ENCODE measurements at places on chromosomes 2 and 18.

DNA sequence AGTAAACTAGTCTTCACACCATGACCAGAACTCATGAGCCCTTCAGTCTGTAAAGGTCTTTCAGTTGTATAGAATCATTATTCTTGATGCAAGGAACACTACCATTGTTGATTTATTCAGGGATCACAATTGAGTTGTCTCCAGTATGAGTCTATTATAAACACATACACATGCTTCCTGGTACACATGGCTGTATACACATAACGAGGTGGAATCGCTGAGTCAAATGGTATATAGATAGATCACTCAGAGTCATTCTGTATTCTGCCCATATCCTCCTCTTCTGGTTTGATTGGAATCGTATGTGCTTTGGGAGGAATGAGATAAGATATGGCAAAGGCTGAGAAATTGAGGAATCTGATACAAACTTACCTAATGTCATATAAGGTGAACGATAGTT lies 216.0 kb downstream of the UBE2E3 start:
- DNase-seq = no peak

DNA sequence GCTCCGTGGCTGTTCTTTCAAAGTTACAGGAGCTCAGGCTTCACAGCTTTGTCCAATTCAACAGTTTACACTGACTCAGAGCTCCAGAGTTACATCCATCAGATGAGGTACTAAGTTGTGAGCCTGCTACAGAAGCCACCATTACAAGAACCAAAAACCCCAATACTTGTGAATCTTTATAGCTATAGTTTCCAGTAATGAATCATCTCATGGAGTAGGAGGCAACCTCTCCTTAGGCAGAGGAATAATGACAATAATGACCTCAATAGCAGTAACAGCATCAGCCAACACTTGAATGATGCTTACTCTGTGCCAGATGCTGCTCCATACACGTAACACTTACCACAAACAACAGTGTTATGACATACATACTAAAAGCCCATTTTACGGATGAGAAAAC lies 3.6 kb downstream of the ZC3H8 start:
- DNase-seq = no peak

- DNase-seq = no peak
Measured at GRCh38 chr18:8752329-8752728, 47.0 kb downstream of the MTCL1 start.

DNA sequence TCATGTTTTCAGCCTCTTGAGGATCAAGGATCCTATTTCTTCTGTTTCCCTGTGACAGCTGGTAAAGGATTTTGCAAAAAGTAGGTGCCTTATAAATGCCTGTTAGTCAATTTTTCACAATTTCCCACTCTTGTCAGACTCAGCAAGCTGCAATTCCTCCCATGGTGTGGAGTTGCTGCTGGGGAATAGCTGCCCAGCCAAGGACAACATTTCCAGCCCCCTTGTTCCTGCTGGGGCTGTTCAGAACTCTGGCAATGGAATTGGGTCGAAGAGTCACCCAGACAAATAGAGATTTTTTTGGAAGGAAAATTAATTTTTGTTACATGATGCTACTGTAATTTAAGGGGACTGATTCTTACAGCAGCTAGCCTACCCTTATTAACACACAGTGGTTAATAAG lies 43.7 kb downstream of the FSHR start:
- no peak for DNase-seq

- DNase-seq = no peak
Measured at GRCh38 chr2:181411105-181411849, 45.9 kb upstream of the ITGA4 start.

DNA sequence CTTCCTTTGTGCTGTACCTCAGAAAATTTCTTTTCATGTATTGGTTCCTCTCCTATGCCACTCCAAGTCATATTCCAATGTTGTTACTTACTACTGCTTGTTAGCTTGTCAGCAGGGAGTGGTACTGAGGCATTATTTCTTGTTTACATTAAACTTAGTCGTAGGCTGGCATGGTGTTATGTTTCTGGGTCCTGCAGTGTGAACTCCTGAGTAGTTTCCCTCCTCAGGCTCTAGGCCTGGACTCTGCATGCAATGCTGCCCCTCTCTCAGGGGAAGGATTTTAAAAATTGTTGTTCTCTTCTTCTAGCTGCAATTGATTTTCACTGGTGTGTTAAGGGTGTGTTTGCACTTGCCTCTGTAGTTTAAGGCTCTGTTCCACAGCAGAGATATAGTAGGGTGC lies 671.6 kb downstream of the PLCL1 start:
- DNase-seq = no peak

- DNase-seq = no peak
Measured at GRCh38 chr2:128270672-128271596, 47.7 kb downstream of the HS6ST1 start.

DNA sequence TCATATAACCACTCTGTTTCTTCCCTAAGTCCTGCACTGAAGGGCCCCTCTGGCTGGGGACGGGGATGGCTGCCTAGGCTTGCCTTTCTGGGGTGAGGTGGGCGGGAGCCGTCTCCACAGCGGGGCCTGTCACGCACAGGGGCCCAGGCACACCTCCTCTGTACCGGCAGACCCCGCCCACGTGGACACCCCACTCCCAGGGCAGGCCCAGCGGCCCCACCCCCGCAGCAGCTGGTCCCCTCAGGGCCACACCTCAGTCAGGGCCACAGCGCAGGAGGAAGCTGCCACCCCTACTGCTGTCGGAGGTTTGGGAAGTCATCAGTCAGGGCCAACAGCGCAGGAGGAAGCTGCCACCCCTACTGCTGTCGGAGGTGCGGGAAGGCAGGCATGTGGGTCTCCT lies 257.6 kb upstream of the RAB6C start:
- DNase-seq = no peak

DNA sequence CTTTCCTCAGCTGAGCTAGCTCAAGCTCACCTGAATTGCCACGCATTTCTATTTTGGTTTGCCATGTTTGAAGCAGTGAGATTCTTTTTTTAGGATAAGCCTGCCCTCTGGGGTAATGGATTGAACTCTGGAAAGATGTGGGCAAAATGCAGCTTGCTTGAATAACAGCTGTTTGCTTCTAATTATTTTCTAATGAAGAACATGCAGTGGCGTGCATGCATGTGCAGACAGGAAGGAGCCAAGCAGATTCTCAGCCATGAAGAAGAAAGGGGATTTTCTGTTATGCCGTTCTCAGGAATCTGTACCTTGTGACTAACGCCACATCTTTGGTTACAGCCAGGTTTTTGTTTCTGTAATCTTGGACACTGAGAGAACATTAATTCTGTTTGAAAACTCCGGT lies 171.2 kb downstream of the ANTXR1 start:
- no peak for DNase-seq

DNA sequence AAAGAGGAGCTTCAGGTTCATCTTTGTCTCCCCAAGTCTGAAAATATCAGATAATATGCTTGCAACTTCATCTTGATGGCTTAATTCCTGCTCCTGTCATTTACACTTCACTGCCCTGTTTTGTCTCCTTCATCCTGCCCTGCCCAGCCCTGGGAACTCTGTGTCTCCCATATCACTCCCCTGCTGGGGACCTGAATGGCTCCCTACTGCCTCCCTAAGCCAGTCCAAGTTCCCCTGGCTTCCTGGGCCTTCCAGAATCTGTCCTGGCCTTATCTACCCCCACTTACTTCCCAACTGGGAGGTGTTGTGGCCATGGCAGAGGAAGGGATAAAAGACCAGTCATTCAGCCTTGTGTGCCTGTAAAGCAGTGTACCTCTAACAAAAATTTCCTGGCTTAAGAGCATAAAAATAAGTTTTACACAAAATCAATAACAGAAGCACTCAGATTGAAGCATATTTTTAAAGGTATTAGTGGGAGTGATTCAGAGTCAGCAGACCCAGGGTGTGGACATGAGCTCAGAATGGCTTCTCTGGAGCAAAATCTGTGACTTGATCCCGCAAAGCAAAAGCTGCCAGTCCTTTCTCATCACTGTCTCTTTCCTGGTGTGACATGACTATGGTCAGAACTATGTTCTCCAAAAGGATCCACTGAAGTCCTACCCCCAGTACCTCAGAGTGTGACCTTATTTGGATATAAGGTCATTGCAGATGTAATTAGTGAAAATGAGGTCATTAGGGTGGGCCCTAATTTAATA lies 59.1 kb downstream of the INO80C start:
- DNase-seq = no peak

GRCh38 chr2:73640946-73641766 lies 1.1 kb downstream of the NAT8 start:
- DNase-seq = no peak

GRCh38 chr2:182941919-182942318 lies 75.5 kb upstream of the FRZB start:
- DNase-seq = no peak

DNA sequence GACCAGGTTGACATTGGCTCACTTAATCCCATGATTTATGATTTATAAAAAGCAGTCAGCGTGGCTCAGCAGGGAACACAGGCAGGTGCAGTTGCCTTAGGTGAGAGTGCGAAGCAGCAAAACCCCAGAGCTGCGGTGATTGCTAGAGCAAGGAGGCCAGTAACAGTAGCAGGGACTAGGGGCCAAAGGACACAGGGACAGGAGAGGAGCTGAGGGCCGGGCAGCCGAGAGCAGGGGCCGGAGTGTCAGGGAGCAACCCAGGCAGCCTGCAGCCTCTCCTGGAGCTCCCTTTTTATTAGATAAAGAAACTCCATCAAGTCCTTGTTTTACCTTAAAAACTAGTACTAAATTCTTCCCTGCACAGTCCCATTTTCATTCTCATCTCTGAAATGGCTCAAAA lies 4.3 kb downstream of the MC2R start:
- DNase-seq = no peak

DNA sequence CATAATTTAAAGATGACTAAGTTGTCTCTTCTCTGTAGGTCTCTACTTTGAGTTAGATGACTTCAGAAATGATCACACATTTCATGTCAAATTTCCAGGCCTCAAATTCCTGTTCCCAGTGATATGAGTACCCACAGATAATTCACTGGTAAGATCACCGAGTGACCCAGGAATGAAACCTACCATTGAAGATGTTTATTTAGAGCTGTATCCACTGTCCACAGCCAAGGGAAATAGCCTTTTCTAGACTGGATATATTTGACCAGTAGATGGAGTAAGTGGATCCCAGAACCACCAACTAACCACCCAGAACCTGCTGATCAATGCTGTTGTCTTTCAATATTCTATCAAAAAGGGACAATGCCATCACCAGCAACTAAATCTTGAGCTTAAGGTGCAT lies 238.8 kb downstream of the SLC8A1 start:
- peak; percentile 62 for DNase-seq

DNA sequence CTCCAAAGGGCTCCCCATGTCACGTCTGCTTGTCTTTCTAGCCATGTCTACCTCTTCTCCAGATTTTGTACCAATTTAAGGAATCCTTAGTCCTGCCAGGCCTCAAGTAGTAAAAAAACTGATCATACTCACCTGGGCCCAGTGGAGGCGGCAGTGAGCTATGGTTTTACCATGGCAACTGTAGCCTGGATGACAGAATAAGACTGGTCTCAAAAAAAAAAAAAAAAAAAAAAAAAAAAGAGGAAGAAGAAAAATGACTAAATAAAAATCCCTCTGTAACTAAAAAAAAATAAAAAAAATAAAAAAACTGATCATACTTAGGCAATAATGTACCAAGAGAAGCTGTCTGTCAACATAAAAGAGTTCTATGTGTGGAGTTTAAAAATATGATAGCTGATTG lies 221.6 kb downstream of the NR4A2 start:
- DNase-seq = no peak

DNA sequence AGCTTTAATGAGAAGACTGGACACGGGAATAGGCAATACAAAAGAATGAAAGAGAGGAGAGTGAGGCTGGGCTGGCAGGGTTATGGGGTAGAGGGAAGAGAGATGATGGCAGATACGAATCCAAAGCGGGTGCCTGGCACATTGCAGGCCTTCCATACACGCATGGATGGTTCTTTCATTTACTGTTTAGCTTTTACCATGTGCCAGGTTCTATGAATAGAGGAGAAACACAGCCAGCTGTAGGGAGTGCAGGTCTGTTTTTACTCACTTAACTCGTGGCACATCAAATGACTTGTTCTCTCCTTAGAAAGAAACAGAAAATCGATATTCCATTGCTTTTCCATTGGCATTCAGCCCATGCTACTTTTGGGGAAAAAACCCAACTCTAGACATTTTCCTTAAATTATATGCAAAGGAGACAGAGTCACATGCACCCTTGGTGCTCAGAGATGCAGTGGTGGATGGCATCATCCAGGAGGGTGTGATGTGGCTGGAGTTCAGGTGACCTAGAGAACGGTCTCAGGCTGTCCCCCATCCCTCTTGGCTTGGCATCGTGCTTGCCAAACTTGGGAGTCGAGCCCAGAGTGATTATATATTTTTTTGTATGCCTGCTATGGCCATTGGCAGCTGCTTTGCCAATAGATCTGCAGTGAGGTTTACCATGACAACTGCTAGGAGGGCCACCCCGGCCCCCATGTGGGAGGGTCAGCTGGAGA lies 6.2 kb downstream of the LTBP1 start:
- DNase-seq = no peak

DNA sequence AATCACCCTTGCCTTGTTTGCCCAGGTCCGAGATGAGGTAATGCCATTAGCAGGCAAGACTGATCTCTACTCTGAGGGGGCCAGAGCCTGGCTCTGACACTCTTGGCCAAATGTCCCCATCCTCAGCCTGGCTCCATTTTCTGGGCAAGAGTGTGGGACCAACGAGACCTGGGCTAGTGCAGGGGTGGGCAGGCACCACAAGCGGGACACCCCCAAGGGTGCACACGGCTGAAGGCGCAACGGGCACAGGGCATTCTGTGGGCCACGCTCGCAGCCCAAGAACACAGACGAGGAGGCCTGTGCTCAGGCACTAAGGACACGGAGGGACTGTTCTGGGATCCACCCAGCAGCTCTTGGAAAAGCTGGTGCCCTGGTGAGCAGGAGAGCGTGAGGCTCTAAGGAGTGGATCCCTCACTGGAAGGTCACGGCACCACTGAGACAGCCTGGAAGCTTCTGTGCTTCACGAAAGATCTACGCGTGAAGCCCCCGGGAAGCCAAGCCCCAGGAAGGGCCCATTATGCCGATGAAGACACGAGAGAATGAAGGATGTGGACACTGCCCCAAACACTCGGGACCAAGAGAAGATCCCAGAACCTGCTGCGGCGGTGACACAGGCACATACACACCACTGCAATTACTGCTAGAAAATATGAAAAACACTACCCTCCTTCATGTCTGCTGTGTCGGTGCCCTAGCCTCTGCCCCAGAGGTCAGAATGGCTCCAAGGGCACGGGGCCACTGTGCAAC lies 138.2 kb downstream of the HDAC4 start:
- DNase-seq = no peak

All from GM04504 (cell line).